Tibial nerve (tissue), 4 donors: ENCODE measurements at places on chromosomes 1 and 21.

- DNase-seq, result no peak
Measured at GRCh38 chr1:67575861-67576260, 109.1 kb upstream of the GADD45A start.

GRCh38 chr1:91104712-91105111 lies 82.9 kb upstream of the ZNF644 start:
- DNase-seq, result no peak

- DNase-seq, result no peak
Measured at GRCh38 chr21:39150877-39151276, 32.4 kb downstream of the PSMG1 start.

- no peak for DNase-seq
Measured at GRCh38 chr1:24415910-24416665, 486 bp downstream of the NIPAL3 start.

DNA sequence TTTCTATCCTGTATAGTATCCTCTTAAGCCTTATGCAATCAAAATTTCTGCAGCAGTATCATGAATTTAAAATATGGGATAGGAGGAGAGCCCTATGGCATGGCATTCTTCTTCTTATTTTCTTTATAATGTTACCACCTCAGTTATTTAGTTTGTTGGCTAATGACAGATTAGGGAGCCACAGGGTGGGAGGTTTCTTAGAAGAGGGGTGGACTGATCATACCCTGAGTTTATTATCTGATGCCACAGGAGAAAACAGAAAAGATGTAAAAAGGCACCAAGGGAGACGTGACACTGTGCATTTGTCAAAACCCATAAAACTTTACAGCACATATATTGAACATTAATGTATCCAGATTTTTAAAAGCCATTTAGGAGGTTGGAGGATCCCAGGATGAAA lies 66.9 kb downstream of the LRRC8D start:
- DNase-seq, result no peak

GRCh38 chr1:18922848-18923755 lies 20.7 kb upstream of the ALDH4A1 start:
- no peak for DNase-seq

DNA sequence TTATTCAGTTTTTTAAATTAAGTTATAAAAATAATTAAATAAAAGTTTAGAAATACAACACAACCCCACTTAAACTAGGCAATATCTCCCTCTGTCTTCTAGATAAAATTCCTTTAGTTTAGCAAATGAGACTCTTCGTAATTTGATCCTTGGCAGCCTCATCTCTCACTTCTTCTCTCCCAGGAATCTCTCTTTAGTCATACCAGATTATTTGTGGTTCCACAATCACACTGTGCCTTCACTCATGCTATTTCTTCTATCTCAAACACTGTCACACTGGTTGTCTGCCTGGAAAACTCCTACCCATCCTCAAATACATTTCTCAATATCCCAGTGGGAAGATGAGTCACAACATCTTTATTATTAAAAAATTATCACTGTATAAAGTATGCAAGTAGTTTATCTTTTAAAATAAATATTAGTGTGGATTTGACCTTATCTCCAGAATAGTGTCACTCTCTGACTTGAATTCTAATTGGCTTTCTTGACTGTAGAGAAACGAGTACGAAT lies 195.5 kb downstream of the KCNH1 start:
- DNase-seq, result no peak

GRCh38 chr1:115593365-115594259 lies 48.2 kb upstream of the VANGL1 start:
- peak; percentile 17 for DNase-seq

GRCh38 chr1:48676376-48676775 lies 100.3 kb downstream of the BEND5 start:
- DNase-seq, result no peak

- no peak for DNase-seq
Measured at GRCh38 chr1:189805735-189806134, 671.9 kb downstream of the BRINP3 start.

- no peak for DNase-seq
Measured at GRCh38 chr1:207815913-207816291, 64.0 kb downstream of the CD46 start.

GRCh38 chr21:15164678-15165303 lies 100.0 kb upstream of the NRIP1 start:
- DNase-seq, result no peak

GRCh38 chr21:44448651-44449131 lies 6.6 kb upstream of the LRRC3 start:
- DNase-seq, result no peak

GRCh38 chr1:107451715-107452114 lies 310.9 kb downstream of the NTNG1 start:
- no peak for DNase-seq

GRCh38 chr1:228782662-228783417 lies 47.6 kb downstream of the RHOU start:
- no peak for DNase-seq

- no peak for DNase-seq
Measured at GRCh38 chr1:240019524-240019923, 72.2 kb upstream of the FMN2 start.

DNA sequence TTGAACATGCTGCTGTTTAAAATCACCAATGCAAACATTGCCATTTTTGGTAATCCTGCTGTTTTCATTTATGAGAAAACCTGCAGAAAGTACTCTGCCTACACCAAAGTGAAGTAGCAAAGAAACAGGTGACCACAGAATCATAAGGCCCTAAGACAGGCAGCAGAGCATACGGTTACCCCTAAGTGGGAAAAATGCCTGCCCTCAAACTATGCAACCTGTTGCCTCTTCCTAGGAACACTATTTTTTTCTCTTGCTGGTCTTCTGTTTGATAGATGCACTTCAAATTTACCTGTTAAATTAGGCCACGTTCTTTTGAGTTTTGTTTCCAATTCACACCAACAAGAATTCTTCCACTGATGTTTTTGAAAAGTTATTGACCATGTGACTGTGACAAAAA lies 89.5 kb upstream of the RAB4A start:
- DNase-seq, result no peak

DNA sequence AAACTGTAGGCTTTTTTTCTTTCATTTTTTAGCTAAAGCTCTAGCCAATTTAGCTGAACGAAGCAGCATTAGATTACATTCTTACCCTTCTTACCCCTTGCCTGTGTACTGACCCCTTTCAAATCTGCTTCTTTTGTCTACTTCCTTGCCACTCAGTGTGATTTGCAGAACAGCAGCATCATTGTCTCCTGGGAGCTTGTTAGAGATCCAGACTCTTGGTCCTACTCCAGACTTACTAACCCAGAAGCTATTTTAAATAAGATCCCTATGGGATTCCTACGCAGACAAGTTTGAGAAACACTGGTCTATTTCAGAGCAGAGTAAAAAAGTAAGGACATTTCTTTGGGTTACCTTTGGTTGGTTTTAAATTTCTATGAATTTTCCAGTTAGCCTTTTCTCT lies 13.8 kb downstream of the LRRC39 start:
- DNase-seq, result no peak

GRCh38 chr1:77228836-77229235 lies 9.6 kb upstream of the PIGK start:
- no peak for DNase-seq

DNA sequence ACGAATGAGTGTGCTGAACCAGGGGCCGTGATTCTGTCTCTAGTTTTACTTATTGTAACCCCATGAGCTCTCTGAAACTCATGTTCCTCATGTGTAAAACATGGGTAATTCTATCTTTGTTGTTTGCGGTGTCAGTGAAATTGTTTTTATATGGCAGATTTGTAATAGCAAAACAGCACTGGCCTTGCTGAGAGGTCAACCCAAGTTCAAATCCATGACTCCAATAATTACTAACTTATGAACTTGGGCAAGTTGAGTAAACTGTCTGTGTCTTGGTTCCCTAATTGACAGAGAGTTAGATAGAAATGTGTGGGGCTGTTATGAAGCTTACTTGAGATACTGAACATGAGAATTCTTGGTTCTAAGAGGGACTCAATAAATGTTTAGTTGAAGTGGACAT lies 17.8 kb downstream of the C1orf116 start:
- DNase-seq, result no peak

DNA sequence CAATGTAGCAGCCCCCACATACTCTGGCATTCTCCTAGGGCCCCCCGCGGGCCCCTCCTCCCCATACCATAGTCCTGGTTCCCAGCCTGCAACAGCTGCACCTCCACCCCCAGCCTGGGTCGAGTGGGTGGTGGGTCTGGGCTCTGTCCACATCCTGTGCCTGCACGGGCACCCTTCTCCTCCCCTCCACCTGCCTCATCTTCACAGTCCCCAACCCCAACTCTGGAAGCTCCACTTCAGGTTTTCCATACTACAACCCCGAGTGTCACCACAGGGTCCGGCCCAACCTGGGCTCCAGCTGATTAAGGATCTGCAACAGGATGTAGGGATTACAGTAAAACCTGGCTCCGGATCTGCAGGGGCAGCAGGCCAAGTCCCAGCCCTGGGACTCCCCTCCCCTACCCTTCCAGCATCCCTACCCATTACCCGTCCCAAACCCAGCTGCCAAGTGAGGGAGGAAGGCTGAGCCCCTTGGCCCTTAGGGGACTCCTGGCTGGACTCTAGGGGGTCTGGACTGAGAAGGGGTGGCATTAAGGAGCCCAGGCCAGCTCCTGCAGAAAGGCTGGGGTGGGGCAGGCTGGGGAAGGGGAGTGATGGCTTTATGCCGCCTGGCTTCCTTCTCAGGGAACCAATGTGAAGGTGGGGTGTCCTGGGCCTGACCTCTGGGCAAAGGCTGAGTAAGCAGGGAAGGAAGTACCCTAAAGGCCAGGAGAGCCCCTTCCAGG lies 116.8 kb downstream of the CASZ1 start:
- DNase-seq, result no peak

GRCh38 chr1:241775021-241775420 lies 73.0 kb upstream of the EXO1 start:
- DNase-seq, result no peak

GRCh38 chr1:201072149-201072548 lies 40.1 kb downstream of the CACNA1S start:
- DNase-seq, result no peak

- DNase-seq, result no peak
Measured at GRCh38 chr1:117886101-117886795, 43.2 kb downstream of the GDAP2 start.

DNA sequence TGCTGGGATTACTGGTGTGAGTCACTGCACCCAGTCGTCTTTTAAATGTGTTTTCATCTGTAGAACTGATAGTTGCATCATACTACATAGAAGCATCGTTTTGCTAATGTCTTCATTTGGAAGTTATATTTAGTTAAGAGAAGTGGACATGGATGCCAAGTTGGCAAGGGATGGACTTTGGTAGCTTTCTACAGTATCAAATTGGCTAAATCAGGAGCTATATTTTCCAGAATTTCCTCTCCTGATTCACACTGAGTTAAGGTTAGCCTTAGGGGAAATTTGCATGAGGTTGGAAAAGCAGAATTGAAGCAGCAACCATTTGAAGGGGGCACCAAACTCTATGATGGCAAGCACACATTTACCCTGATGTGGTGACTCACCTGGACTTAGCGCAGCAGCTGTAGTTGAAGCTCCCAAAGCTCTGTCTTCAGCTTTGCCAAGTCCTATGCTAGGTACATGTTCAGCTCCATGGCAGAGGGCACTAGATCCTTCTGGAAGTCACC lies 43.9 kb downstream of the DUSP10 start:
- no peak for DNase-seq

GRCh38 chr1:192491804-192492554 lies 83.6 kb upstream of the RGS1 start:
- DNase-seq, result no peak

DNA sequence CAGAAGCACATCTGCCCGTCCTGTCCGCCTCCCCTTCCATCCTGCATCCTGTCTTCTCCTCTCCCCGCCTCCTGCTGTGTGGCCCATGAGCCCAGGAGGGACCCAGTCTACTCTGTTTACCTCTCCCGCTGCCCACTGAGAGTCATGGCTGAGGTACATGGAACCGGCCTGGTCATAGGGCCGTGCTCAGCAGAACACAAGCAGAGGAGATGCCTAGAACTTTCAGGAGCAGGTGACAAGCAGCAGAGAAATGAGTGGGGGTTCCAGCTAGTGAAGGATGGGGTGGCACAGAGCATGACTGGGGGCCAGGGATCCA lies 70.8 kb downstream of the ATP5PO start:
- DNase-seq, result no peak

DNA sequence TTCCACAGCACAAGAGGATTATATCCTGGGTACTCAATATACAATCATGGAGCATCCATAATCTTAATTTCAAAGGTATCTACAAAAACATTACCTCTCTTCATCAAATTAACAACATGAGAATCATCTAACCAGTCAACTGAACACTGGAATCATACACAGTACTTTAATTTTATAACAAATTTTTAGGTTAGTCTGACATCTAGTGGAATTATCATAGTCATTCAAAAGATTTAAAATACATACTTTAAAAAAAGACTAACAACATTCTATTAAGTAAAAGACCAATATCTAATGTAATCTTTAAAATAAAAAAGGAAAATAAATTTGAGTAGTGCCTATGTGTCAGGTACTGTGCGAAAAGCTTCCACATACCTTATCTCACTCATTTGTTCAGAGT lies 16.8 kb upstream of the SH3GLB1 start:
- DNase-seq, result no peak

GRCh38 chr1:234542211-234542850 lies 63.4 kb upstream of the TARBP1 start:
- DNase-seq, result no peak

- no peak for DNase-seq
Measured at GRCh38 chr1:41509270-41509671, 24.8 kb upstream of the EDN2 start.

GRCh38 chr1:88985032-88985431 lies 7.4 kb downstream of the KYAT3 start:
- DNase-seq, result no peak

DNA sequence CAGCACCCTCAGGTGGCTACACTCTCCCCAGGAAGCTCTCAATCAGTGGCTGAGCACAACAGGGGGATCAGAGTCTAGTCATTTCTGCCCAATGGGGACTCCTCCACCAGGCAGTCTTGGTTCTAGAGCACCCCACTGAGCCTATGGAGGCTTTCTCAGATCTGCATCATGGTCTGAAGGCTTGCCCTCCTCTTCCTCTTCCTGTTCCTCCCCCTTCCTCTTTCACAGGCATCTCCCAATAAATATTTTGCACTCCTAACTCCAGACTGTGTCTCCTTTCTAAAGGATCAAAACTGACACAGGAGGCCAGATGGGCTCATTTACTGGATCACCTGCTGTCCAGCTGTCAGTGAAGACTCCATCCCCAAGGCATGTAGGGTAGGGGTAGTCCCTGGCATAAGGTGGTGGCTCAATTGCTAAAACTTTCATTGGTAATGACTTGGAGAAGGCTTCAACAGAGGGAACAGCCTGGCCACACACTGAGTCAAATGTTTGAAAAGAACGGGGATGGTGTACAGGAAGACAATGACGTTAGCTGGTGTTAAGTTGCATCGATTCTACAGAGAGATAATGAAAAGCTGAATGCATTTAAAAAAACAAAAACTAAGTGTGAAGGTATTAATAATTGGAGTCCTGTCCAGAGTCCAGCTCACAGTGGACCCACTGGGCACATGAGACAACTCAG lies 84.2 kb upstream of the SLC2A1 start:
- no peak for DNase-seq

- DNase-seq, result peak; percentile 72
Measured at GRCh38 chr1:46804027-46804889, 5.4 kb downstream of the CYP4B1 start.

GRCh38 chr1:1072849-1073742 lies 1.0 kb downstream of the RNF223 start:
- no peak for DNase-seq

- DNase-seq, result no peak
Measured at GRCh38 chr1:240598216-240599001, 13.5 kb downstream of the GREM2 start.
